Kidney (tissue), 22 donors: ENCODE measurements at places on chromosomes 4 and X.

DNA sequence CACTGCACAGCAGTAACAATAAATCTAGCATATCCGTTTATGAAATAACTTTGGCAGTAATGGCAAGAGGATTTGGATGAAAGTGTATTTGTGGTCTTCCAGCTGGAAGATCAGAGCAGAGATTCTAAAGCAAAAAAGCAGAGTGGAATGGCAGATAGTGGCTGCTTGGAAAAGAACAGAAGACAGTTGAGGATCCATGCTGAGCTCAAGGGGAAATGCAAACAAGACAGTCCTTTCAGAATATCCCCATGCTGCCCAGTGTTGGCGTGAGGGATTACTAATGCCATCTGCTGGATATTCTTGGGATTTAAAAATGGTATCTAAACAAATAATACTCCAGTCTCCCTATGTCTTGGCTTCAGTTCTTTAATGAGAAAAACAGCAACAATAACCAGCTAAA is 629.1 kb upstream of the ATOH1 start:
- peak; percentile 21 for DNase-seq

DNA sequence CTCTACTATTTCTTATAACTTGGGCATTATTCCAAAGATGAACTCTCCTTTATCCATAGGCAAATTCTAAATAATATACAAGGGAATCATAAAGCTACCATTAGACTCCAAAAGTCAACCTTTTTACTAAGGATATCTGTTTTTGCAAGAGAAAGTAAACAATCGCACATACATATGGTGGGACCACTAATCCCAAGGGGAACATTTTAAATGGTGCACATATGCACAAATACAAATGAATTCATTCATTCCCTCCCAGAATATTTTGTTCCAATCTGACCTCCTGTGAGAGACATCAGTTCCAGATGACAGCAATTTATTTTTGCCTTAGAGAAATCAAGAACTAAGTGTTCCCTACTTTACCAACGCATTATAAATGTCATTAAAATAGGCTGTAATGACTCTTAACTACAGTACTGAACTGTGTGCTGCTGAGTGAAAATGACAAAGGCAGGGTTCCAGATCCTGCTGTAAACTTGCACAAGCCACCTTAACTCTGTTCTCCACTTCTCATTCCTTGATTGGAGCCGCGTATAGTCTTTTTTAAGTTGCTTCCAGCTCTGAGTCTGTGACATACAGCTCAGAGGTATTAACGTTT is 2.0 kb downstream of the DHX15 start:
- no peak for DNase-seq

GRCh38 chr4:600166-600565 is 24.1 kb upstream of the TMEM271 start:
- no peak for DNase-seq

- peak; percentile 22 for DNase-seq
Measured at GRCh38 chr4:26787461-26788340, 72.9 kb upstream of the STIM2 start.

- no peak for DNase-seq
Measured at GRCh38 chrX:121010218-121010617, 24.7 kb upstream of the CT47A1 start.

DNA sequence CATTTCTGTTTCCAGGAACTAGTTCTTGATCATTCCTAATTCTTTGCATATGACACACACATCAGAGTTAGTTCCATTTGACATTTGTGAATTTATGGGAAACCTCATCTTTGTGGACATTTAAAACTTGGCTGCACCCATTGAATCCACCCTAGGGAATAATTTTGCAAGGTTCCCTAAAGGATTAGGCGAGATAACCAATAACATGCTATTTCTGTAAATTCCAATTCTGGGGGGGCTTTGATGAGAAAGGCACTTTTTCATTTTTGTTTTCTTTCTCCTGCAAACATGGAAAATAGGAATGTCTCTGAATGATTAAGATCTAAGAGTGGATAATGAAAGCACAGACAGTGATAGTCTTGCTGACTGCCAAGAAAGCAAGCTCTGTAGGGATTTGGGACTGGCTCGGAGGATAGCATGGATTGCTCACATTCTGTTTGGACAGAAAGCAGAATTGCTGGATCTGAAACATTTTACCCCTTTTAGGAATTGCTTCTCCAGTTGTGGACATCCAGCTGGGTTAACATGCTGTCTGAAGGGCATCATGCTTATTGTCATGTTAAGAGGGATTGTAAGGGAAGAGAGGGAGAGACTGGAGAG is 145.1 kb downstream of the NHS start:
- no peak for DNase-seq

GRCh38 chr4:152267811-152268210 is 268.1 kb downstream of the FBXW7 start:
- DNase-seq = no peak

- no peak for DNase-seq
Measured at GRCh38 chr4:147753047-147753446, 21.2 kb downstream of the ARHGAP10 start.

DNA sequence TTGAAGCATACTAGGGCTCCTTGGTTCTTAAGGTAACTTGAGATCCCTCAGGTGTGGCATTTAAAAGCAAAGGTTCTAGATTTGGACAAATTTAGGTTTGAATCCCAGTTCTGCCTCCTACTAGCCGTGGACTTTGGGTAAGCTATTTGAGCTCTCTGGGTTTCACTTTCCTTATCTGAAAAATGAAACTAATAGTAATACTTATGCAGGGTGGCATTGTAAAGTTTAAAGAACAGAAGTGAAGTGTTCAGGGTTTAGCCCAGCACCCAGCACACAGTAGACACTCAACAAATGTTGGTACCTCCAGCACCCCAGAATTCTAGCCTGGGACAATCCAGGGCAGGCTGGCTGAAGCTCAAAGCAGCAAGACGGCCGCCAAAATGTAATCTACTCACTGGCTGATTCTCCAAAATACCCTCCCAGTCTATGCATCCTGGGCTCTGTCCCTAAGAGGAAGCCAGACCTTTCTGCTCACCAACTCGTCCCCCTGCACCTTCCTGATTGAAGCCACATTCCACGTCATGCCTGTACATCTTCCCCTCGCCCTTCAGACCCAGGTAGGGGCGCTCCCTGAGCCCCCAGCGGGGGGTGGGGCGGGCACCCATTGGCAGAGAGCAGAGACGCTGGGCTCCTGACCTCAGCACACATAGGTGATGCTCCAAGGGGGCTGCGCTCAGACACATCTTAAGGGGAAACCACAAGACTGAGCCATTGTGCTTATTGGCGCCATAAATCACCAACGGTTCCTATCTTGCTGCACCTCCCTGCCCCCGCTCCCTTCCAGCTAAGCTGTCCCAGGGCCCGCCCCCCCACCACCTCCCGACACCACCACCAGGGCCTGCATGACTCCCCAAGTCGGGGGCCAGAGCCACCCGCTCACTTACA is 160.6 kb downstream of the BCOR start:
- DNase-seq = no peak

DNA sequence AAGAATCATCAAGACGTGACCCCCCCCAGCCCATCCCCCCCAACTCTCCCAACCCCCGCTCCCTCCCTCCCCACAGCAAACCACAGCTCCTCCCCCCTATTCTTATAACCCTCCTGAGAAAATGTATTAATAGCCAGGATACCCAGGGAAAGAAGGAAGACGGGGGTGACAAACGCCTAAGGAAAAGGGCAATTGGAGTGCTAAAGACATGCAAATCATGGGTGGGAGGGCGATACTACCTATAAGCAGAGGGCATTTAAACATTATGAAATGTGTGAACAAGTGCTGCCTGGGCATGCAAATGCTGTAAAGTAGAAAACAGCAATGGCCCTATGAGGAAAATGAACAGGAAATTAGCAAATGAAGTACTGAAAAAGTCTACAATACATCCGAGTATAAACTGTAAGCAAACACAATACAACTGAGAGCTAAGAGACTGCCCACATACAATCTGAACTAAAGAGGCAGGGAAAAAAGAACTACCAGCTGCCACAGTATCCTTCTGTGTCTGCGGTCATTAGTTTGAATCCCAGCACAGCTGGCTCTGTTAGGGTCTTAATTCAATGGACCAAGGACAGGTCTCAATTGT is 2.4 kb downstream of the CXXC4 start:
- peak; percentile 9 for DNase-seq

DNA sequence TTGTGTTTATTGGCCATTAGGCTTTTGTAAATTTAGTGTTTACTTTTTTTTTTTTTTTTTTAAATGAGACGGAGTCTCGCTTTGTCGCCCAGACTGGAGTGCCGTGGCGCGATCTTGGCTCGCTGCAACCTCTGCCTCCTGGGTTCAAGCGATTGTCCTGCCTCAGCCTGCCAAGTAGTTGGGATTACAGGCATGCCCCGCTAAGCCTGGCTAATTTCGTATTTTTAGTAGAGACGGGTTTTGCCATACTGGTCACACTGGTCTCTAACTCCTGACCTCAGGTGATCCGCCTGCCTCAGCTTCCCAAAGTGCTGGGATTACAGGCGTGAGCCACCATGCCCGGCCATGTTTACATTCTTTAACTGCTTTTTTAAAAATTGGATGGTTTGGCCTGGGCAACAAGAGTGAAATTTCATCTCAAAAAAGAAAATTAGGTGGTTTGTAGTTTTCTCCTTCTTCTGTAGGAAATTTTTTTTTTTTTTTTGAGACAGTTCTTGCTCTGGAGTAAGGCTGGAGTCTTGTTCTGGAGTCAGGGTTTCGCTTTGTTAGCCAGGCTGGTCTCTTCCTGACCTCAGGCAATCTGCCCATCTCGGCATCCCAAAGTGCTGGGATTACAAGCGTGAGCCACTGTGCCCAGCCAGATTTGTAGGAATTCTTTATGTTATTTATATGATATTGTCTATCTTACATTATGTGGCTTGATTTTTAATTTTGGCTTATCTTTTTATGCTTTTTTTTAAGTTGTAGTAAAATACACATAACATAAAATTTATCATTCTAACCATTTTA is 15.1 kb downstream of the UBE2K start:
- DNase-seq = no peak

- DNase-seq = no peak
Measured at GRCh38 chr4:25937801-25938200, 23.8 kb downstream of the SMIM20 start.

DNA sequence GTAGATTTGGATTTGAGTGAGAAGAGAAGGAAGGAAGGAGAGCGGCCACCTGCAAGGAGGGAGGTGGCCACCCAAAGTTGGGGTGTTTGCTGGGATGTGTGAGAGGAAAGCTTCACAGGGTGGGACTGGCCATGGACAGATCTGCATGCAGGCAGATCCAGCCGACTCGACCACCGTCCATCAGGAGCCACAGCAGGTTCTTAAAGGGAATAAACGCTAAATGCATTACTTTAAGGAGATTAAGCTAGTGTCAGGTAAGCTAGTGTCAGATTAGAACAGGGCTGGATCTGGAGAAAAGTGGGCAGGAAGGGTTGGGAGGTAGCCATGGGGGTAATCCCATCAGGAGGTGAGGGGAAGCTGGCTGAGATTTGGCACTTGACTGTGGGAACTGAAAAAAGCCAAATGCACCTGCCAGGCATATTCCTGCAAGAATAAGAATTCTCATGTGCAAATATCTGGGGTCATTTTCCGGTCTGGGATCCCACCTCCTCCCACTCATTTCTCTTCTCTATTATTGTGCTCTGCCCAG is 79.6 kb downstream of the MGST2 start:
- no peak for DNase-seq

DNA sequence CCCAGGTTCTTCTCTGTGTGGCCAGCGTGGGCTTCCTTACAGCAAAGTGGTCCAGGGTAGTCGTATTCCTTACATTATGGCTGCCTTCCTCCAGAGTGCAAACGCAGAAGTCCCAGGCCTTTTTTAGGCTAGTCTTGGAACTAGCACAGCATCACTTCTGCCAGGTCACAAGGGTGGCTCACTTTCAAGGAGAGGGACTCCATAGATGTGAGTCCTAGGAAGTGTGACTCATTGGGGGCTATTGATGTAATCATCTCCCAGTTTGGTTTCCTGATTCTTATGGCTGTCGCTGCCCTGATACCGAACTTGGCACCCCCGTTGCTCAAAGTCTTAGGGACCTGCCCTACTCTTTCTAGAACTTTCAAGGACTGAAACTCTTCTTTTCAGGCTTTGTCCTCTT is 140.0 kb downstream of the DCK start:
- DNase-seq = no peak

DNA sequence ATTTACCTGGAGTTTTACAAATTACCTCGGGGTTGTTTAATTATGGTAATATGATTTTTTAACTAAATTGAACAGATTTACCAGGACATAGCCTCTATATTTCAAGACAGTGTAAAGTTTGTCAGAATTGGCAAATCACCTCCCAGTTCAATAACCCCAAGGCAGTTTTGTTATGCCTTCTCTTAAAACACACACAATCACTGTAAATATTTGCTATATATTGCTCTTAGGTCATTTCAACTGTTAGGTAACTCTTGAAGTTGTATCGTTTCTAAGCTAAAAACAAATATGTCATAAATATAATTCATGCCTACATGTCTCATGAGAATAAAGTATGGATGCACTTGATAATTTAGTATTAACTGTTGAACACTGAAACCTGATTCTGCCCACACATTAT is 24.1 kb downstream of the PDLIM5 start:
- no peak for DNase-seq

DNA sequence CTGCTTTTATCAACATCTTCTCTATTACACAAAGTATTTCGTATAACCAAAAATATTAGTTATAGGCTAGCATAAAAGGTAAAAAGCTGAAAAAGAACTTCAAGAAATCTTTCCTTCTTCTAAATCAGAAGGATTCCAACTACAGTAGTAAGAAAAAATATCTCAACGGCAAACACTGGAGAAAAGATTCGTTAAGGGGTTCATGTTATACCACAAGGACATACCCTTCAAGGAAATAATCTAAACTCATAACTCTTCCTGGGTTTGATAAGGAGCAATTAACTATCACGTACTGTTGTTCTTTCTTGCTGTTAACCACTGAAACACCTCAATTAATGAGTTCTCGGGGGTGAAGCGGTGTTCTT is 1.5 kb downstream of the SMIM14 start:
- DNase-seq = no peak

- DNase-seq = no peak
Measured at GRCh38 chr4:152620915-152621314, 58.9 kb downstream of the TMEM154 start.

DNA sequence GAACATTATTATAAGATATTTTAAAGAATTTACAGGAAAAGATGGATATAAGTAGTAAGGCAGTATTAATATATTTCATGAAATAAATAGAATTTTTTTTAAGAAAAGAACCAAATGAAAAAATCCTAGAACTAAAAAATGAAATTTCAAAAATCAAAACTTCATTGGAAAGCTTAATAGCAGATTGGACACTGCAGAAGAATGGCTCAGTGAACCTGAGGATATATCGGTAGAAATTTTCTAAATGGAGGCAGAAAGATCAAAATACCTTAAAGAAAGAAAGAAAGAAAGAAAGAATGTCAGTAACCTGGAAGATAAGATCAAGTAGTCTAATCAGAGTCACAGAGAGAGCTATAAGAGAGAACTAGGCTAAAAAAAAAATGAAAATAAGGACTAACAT is 21.3 kb upstream of the FAM13A start:
- DNase-seq = no peak
